ENCODE measurements at places on chromosomes 4 and X. TPM values are rescaled to one million over a fixed set of nuclear protein-coding genes. Genes with fewer than 3 reads are reported as not detected.

- ATAC-seq = no peak
These were observed 13.2 kb downstream of the GALNT7 start for GRCh38 chr4:173181848-173182247.

DNA sequence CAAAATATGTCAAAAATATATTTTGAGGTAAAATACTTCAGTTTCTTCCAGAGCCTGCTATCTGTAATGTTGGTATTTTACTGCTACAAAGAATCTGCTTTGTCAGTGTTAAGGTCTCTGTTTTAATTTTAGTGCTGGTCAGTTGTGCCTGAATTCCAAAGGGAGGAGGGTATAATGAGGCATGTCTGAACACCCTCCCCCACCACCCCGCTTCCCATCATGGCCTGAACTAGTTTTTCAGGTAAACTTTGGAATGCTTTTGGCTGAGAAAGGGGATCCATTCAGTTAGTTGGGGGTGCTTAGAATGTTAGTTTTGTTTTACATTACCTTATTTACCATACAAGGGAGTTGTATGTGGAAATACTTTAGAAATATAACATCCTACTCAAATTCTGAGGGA lies 158.5 kb downstream of the MID1IP1 start:
- no peak for ATAC-seq

DNA sequence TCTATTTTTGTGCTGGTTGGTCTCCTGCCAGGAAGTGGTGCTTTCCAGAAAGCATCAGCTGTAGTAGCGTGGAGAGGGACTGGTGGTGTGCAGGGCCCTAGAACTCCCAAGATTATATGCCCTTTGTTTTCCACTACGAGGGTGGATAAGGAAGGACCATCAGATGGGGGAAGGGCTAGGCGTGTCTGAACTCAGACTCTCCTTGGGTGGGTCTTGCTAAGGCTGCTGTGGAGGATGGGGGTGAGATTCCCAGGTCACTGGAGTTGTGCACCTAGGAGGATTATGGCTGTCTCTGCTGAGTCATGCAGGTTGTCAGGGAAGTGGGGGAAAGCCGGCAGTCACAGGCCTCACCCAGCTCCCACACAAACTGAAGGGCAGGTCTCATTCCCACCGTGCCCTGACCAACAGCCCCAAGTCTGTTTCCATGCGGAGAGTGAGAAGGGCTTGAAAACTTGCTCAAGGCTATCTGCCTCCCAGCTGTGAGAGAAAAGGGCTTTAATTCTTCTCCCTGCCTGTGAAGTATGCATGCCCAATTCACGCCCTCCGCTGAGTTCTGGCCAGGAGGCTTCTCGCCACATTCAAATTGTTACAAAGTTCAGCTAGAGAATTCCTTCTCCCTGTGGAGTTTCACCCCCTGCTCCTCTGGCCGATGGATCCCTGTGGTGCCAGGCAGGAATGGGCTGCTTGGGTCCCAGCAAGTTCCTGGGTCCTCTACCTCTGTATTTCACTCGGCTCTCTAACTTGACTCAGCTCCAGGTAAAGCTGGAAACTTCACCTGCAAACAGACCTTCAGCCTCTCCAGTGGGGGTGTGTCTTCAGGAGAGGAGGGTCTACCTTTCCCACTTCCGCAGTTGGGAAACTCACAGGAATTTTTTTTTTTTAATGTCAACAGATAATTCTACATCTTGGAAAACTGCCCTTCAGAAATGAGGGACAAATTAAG lies 7.7 kb upstream of the CSTF2 start:
- ATAC-seq = no peak

GRCh38 chrX:45322382-45322781 lies 121.7 kb upstream of the DIPK2B start:
- ATAC-seq = peak; percentile 63

GRCh38 chrX:14030174-14030530 lies 460 bp upstream of the GEMIN8 start:
- ATAC-seq = no peak

- ATAC-seq = no peak
These were observed 28.1 kb upstream of the FRMPD3 start for GRCh38 chrX:107421337-107421861.

DNA sequence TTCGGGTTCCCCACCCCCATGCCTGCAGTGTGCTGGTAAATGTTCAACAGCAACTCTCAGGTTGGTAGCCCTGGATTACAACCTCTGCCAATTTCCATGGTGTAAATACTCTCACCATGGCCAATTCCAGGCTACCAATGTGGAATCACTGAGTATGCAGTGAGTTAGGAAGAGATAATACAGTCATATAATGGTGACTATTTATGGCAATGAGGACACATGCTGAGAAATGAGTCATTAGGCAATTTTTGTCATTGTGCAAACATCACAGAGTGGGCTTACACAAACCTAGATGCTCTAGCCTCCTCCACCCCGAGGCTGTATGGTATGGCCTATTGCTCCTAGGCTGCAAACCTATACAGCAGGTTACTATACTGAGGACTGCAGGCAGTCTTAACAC lies 4.6 kb upstream of the CLDN24 start:
- ATAC-seq = no peak

- no peak for ATAC-seq
These were observed 118.4 kb downstream of the DTHD1 start for GRCh38 chr4:36399762-36400353.

DNA sequence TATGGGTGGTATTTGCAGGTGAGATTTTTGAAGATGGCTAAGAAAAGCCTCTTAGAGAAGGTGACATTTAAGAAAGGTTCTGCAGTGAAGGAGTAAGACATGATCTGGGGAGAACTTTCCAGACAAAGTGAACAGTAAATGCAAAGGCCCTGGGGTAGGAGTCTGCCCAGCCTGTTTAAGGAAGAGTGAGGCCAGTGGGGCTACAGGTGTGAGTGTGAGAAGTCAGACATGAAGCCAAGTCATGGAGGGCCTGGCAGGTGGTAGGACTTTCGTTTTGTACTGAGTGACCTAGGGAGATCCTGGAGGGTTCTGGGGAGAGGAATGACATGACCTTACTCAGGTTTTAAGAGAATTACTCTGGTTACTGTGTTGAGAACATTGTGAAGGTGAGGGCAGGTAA lies 21.5 kb downstream of the COQ2 start:
- ATAC-seq = no peak

DNA sequence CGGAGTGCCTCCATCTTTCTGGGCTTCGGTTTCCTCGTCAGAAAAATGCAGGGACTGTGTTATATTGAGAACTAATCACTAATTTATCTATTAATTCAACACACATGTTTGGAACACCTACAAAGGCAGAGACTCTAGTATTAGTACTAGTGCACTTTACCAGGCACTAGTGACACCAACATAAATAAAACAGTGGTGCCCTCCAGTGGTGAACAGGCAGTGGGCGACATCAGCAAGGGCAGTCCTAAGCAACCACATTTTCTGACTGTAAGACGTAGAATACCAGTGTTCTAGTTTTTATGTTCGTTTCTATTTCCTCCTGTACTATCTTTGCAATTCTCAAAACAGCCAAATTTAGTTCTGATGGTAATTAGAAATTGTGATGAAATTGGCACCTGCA lies 69.1 kb upstream of the UCP1 start:
- no peak for ATAC-seq

GRCh38 chr4:55592014-55592413 lies at the start of gene PDCL2:
Gene PDCL2 (minus strand): TSS chr4:55592245. CDS start chr4:55592109, 136 bp downstream.
- ATAC-seq = no peak

DNA sequence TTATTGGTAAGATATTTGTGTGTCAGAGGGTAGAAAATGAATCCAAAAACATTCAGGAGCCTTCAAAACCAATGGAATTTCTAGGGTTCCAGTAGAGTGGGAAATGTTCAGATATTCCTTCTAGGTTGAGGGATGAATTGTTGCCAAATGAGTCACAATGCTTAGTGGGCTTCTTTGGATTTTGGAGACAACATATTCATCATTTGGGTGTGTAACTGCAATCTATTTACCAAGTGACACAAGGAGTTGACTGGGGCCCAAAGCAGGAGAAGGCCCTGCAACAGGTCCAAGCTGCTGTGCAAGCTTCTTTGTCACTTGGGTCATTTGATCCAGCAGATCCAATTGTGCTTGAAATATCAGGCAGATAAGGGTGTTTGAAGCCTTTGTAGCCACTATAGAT lies 551.5 kb upstream of the PITX2 start:
- ATAC-seq = no peak

DNA sequence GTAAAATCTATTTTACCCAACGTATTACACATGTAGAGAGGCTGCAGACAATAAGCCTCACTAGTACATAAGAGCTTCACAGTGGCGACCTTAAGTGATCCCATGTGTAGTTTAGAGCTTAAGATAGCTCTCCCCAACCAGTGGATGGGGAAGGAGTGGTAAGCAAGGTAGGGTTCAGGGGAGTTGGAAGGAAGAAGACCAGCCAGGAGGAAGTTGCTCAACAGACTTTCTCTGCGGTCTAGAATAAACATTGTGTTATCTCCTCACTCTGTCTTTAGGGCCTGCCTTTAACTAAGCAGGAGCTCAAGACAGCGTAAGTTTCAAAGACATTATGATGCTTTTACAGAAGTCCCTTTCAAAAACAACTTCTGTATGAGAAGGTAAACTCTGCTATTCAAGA lies 16.8 kb downstream of the MEPE start:
- ATAC-seq = no peak

GRCh38 chr4:69092190-69092589 lies 4.1 kb upstream of the UGT2B7 start:
- ATAC-seq = no peak

DNA sequence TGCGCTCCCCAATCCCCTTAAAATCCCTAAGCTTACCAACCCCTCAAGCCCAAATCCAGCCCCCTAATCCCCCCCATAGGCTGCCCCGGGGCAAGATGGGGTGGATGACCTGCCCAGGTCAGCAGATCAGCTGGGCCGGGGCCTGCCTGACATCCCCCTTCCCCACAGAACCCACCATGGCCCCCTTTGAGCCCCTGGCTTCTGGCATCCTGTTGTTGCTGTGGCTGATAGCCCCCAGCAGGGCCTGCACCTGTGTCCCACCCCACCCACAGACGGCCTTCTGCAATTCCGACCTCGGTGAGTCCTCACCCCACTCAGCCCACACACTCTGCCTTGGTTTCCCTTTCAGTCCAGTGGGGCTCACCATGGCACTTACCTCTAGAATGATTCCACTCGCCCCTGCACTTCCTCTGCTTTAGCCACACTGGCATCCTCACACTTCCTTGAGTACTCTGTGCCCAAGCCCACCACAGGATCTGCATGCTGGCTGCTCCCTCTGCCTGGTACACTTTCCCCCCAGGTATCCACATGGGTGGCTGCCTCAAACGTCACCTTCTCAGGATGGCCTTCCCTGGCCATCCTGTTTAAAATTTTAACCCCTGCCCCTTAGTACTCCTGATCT lies 1.1 kb downstream of the TIMP1 start:
- ATAC-seq = no peak

- no peak for ATAC-seq
These were observed 545.0 kb downstream of the TMA16 start for GRCh38 chr4:164039482-164039881.

DNA sequence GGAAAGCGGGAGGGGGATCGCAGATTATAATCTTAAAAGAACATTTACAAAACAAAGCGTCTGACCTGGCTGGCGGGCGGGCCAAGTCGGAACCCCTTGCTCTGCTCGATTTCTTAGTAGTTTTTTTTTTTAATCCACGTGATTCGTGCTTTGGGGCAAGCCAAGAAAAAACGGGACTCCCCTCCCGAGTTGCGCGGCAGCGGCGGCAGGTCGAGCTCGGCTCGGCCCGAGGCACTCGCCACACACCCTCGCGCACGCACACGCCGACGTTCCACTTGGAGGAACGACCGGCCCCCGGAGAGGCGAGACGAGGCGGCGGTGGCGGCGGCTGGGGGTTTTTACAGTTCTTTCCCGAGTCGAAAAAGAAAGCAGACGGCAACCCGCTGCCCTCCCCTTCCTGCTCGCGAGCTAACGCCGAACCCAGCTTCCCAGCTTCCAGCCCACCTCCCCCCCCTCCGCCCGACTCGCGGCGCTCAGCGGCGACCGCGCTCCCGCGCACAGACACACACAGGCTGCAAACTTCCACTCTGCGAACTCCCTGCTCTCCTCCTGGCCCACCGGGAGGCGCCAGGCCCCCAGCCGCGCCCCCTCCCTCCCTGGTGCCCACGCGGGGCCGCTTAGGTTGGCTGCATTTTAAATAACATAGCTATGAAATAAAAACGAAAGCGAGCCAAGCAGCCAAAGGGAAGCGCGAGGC lies 1.2 kb downstream of the BCOR start:
- ATAC-seq = no peak

DNA sequence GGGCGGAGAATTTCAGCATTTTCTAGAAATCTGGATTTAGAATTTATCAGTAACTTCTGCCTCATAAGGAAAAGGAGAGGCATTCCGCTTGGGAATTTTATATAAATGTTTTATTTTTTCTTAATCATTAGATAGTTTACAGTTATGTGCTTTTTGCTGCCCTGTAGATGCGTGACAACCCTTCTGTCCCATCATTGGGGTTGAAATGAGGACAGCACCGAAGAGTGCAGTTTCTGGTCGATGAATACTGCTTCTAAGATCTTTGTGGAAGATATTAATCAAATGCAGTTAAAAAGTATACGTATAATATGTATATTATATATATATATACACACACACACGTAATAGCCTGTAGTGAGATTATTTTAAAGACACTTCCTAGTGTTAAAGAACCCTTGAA lies 1.5 kb downstream of the RBPJ start:
- ATAC-seq = no peak

GRCh38 chr4:1198098-1198844 lies 25.9 kb upstream of the SPON2 start:
- ATAC-seq = no peak

DNA sequence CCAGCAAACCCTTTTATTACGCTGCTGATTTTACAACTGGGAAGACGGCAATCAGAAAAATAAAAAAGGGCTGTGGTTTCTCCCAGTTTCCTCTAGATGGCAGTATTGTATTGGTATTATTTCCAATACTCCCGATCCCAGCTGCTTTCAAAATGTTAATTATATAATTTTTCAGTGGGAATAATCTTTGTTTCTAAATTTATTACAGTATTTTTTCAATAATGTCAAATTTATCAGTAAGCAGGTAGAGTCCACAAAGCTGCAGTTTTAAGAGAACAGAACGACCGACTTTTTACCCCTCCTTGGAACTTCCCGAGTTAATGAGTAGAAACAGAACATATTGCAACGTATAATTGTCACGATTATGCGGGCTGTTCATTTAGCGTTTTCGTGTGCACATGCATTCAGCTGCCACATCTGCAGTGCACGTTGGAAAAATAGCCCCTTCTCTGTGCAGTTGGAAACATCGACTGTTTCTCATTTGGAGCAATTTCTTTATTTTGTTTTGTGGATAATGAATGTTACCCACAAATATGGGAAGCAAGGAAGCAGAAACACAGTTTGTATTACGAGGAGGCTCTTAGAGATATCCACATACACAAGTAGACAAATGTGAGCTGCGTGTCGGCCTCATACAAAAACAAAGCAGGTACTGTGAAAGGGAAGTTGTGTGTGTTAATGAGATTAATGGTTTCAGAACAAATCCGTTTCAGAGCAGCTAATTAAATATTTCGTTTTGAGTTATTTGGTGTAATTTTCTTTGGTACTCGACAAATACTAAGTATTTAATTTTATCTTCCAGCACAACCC lies 188.0 kb downstream of the STIM2 start:
- no peak for ATAC-seq

The RHOXF2B gene
- total RNA-seq = not detected

The PHOX2B gene
- not detected for total RNA-seq

The PRPS2 gene
- 34.3 TPM for total RNA-seq

The ATP8A1 gene
- 21.9 TPM for total RNA-seq

The PPP1R2C gene
- not detected for total RNA-seq

The GLRA3 gene
- total RNA-seq = 0.13 TPM

The SPANXA1 gene
- total RNA-seq = not detected

The RTL3 gene
- 3.2 TPM for total RNA-seq

The LRPAP1 gene
- total RNA-seq = 203 TPM
